ENCODE measurements at places on chromosomes 13 and 19.

DNA sequence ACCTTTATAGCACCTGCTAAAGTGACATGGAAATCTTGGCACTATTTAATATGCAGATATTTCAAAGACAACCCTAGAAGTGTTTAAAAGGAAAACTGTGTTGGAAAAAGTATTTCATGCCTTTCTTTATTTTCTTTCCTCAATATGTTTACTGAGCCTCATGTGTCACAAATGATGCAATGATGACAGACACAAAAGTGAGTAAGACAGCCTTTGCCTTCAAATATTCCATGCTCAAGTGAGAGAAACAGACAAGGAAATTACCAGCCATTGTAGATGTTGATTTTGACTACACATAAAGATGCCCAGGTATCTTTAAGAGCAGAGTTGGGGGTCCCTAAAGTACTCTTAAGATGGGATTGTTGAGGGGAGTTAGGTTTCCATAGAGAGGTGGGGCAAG lies 48.0 kb upstream of the TPP2 start:
- DNase-seq: no peak

GRCh38 chr13:112119192-112120030 lies 52.5 kb downstream of the SOX1 start:
- DNase-seq: no peak

DNA sequence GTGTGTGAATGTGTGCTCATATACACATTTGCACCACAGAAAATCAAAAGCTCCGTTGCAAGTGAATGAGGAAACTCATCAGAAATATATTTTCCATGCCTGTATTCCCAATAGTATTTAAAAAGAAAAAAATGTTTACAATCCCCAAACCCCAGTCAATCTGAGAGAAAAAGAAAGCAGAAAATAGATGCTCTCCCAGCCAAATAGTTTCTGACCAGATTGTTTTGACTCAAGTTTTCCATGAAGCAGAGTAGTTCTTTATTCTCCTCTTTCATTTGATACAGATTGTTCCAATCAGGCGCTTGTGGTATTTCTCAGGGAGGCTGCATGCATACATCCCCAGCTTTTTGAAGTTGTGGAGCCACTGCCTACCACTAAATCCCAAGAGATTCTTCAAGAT lies 110.6 kb downstream of the STARD13 start:
- no peak for DNase-seq

DNA sequence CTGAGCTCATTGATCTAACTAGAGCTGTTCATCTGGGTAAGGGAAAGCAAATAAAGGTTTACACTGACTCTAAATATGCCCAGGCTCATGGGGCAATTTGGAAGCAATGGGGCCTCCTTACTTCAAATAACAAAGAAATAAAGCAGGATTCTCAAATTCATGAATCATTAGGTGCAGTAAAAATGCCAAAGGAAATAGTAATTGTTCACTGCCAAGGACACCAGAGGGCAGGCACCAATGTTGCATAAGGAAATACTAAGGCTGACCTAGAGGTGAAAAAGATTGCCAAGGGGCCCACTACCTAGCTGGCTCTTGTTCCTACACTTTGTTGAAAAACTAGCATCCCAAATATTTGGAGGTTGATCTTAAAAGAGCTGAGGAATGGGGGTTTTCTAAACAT lies 1686.7 kb upstream of the MIR17HG start:
- DNase-seq: no peak

- no peak for DNase-seq
Measured at GRCh38 chr13:40591091-40591490, 75.3 kb downstream of the FOXO1 start.

DNA sequence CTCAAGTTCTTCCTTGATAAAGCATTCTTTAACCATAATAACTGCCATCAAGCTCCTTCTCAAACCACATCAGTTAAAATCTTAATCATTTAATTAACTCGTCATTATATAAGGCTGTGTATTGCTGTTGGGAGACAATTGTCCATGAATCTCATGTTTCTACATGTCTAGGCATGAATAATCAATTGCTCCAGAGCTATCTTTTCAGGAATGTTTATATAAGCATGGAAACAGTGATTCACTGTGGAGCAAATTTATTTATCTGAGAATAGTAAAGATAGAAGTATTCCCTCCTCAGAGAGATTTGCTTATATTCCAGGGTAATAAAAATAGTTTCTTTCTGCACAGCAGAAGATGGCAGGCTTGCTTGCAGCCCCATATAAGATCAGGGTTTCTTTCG lies 71.1 kb downstream of the CBY2 start:
- DNase-seq: no peak

DNA sequence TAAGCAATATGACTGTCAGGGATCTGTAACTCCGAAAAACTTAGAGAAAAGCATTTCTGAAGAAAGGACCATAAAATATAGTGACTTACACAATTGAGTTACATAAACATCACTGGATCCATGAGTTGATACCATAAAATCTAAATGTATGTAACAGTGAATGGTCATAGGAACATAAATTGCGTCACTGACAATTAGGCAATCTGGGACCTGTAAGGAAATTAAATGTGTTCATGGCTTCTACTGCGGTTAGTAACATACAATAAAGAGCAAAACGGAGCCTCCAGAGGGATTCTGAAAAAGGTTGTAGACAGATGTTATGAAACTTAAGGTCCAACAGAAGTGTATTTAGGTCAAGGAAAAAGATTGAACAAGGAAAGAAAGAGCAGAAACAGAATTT lies 27.1 kb downstream of the POU4F1 start:
- DNase-seq: peak; percentile 31

DNA sequence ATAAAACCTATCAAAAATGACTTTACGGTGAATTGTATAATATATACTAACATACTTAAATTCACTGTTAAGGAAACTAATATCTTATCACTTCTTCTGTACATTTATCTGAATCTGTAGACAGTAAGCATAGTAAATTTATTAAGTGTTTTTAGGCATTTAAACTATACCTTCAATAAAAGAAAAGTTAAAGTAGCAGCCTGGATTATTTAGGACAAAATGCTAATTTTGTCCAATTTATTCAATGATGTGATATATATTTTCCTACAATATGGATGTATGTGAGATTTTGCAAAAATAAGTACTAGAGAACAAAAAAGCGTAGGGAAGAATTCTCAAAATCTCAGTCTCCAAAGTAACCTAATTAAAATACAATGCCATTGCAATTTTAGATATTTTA lies 299.9 kb downstream of the GPC5 start:
- no peak for DNase-seq

GRCh38 chr13:99367106-99367616 lies 60.0 kb upstream of the GPR183 start:
- DNase-seq: no peak

DNA sequence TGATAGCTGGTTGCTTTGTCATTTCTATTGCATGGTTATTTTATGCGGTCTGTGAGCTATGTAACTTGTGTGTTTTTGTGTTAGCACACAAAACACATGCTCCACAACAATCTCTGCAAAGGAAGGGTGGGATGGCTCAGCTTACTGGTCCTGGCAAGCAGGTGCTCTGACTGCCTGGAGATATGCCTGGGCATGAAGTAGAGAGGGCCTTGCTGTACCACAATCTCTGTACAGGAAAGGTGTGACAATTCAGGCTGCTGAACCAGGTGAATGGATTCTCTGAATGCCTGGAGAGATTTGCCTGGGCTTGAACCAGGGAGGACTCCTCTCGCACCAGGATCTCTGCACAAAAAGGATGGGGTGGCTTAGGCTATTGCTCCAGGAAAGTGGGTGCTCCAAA lies 69.5 kb downstream of the STOML3 start:
- DNase-seq: no peak

GRCh38 chr19:48745208-48745995 lies 1.3 kb downstream of the IZUMO1 start:
- DNase-seq: peak; percentile 76

DNA sequence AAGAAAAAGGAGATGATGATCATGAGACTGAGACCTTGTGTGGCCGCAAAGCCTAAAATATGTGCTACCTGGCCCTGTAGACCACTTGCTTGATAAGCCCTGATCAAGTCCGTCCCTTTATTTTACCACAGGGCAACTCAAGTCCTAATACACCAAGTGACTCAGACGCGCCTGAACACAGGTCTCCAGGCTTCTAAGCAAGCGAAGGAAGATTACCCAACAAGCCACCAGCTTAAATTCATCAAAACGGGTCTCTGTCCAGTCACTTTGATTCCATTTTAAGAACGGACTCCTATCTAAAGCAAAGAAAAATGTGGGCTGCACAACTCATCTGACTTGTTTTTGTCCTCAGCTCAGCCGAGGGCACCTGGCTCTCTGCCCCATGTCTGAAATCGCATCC lies 26.8 kb downstream of the SLC7A1 start:
- DNase-seq: no peak

GRCh38 chr13:24450530-24450929 lies 62.0 kb downstream of the PARP4 start:
- DNase-seq: no peak

DNA sequence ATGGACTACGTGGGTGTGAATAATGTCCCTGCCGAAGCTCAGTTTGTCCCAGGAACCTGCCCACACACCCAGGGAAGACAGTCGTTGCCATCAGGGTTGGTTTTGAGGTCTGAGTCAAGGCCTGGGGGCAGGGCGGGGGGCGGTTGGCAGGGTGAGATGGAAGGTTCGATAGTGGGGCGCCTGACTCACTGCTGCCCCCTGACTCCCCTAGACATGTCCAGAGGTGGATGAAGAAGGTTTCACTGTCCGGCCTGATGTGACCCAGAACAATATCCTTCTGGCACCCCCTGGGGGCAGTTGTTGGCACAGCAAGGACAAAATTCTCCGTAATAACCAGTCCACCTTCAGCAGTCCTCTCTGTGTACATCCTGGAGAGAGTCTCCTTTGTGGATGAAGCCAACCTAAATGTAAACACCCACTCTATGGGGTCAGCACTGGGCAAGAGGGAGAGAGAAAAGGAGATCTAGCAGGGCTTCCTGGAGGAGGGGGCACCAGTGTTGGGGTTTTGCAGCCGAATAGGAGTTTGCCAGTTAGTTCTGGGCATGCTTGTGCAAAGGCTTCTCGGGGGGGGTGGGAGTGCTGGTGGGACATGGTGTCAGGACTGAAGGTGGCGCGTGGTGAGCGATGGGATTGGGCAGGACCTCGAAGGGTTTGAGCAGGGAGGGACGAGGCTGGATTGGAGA lies 19.6 kb upstream of the B3GNT3 start:
- DNase-seq: peak; percentile 52

- no peak for DNase-seq
Measured at GRCh38 chr13:23718996-23719395, 148.8 kb downstream of the TNFRSF19 start.

- DNase-seq: peak; percentile 90
Measured at GRCh38 chr19:40831502-40832430, 18.5 kb downstream of the CYP2A6 start.

Measured in suppressor macrophage (primary cell).